ENCODE measurements at places on chromosomes 6 and 20.
A peak's percentile ranks its signal among the peaks of the same experiment; 100 is the strongest.

DNA sequence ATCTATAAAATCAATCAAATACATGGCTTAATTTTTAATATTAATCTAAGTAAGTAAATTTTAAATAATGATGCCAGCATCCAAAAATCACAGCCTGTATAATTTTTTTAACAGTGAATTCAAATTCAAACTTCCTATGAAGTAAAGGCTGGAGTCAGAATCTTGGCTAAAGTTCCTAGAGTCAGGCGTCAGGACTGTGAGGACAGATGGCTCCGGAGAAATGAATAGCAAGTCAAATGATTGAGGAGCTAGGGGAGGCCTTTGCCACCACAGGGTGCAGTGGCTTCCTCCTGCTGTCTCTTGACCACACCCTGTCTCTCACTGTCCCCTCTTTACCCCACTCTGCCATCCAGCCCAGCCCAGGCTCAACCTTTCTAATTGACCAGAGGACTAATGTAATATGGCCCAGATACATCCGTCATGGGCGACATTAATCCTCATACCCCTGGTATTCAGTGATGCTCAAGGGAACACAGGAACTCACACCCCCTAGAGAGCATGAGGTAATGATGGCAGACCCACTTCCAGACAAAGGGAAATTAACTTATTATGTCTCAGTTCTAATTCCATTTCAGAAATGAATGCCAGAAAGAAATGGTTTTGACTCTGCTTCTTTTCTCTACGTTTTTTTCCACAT, 53.4 kb downstream of the OPRM1 start:
- DNase-seq, result no peak

DNA sequence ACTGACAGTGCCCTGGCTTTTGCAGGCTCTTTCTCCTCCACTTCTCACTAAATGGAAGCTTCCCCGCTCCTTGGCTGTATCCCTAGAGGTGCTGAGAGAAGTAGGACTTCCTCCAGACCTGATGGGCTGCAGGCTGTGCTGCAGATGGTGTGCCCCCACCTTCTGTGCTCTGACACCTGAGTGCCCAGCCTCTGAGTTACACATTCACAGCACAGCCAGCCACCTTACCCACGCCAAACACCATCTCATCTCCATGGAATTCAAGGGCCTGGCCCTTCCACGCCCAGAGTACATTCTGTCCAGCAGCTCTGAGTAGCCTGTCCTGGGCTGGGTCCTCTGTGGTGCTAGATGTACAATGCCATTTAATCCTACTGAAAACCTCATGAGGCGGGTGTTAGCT, 5.3 kb downstream of the SFTA2 start:
- DNase-seq, result no peak

GRCh38 chr6:33784787-33785186, 4.1 kb downstream of the LEMD2 start:
- no peak for DNase-seq

DNA sequence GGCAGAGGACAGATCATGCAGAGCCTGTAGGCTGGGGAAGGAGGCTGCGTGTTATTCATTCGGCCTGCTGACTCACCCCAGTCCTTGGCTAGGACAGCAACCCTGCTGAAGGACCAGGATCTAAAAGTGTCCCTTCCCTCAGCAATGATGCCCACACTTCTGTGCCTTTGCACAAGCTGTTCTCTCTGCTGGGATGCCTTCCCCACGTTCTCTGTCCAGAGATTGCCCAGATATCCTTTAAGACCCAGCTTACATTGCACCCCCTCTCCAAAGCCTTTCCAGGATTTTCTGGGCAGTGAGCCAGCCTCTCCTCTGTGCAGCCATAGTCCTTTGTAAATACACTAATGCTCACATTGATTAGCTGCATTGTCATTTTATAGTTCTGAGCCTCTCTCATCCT, 99.3 kb upstream of the CHD6 start:
- DNase-seq, result no peak

GRCh38 chr6:144617191-144617590, 332.1 kb downstream of the UTRN start:
- DNase-seq, result no peak

GRCh38 chr6:167104388-167104787, 18.5 kb upstream of the CCR6 start:
- no peak for DNase-seq

DNA sequence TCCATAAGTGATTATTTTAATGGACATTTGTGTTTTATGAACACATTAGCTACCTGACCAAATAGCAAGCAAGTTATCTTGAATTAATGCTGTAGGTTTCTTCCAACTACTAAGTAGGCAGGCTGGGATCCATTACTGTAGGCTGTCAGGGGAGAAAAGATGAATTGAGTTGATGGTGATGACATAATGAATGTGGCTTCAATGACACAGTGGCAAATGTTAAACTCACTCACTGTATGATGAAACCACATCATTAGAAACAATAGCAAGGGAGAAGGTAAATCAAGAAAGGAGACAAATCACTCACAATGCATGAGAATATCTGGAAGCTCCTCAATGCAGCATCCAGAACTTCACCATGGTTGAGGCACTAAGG, 529.7 kb upstream of the CITED2 start:
- no peak for DNase-seq

- no peak for DNase-seq
Measured at GRCh38 chr6:71672876-71673275, 213.5 kb upstream of the RIMS1 start.

- DNase-seq, result no peak
Measured at GRCh38 chr20:22546344-22546743, 38.0 kb downstream of the FOXA2 start.

- no peak for DNase-seq
Measured at GRCh38 chr20:7091655-7092054, 324.2 kb downstream of the BMP2 start.

DNA sequence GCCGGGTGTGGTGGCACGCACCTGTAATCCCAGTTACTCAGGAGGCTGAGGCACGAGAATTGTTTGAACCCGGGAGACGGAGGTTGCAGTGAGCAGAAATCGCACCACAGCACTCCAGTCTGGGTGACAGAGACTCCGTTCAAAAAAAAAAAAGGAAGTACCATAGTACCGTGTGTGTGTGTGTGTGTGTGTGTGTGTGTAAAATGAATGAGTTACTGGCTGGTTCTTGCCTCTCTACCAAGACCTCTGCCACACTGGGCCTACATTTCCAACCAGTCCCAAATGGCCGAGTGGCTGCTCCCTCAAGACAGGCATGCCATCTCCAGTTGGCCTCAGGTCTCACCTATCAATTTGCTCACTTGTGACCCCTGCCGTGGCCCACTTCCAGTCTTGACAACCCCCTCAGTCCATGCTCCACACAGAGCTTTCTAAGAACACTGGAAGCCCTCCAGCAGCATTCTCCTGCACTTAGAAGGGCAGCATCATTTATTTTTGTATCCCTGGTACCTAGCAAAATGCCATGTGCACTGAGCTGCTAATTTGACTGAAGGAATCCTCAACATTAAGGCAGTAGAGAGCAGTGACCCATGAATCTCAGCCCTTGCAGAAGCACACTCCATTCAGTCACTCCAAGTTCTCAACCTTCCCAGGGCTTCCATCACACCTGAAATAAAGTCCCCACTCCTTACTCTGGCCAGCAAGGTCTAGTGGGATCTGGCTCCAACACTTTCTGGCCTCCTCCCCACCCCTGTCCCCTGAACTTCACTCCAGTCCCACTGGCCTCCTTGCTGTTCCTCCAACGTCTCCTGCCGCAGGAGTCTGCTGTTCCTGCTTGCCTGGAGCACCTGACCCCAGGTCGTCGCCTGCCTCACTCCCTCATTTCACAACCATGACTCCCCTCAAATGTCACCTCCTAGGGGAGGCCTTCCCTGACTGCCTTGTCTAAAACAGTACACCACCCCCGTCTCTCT, 29.9 kb downstream of the COX4I2 start:
- DNase-seq, result no peak

DNA sequence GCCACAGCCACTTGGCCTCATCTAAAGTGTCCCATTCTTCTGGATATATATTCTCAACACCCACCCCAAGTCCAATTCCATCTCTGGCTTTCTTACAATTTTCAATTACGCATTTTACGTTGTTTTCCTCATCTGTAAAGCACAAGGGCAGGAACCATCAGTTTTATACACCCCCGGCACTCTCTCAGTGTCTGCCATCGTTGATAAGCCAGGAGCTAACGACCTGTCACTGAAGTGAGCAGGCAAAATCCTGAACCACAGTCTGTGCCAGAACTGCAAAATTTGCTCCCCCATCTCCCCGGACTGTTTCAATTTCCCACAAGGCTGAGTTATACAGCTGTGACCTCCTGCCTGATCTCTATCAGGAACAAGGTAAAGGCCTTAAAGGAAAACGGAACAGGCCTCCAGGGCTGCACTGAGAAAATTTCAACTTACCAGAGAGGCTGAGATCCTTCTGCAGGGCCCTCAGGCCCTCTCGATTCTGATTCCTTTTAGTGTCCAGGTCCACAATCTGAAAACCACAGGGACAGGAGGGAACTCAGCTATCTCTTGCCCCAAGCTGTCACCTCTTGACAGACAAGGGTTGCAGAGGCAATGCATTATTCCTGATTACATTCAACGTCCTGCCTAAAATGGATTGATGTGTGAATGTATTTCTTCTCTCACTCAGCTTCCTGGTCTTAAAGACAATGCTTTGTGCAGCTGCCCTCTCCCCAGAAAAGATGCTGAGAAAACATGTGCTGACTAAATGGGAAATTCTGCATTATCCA, 1.8 kb downstream of the PDRG1 start:
- DNase-seq, result no peak

DNA sequence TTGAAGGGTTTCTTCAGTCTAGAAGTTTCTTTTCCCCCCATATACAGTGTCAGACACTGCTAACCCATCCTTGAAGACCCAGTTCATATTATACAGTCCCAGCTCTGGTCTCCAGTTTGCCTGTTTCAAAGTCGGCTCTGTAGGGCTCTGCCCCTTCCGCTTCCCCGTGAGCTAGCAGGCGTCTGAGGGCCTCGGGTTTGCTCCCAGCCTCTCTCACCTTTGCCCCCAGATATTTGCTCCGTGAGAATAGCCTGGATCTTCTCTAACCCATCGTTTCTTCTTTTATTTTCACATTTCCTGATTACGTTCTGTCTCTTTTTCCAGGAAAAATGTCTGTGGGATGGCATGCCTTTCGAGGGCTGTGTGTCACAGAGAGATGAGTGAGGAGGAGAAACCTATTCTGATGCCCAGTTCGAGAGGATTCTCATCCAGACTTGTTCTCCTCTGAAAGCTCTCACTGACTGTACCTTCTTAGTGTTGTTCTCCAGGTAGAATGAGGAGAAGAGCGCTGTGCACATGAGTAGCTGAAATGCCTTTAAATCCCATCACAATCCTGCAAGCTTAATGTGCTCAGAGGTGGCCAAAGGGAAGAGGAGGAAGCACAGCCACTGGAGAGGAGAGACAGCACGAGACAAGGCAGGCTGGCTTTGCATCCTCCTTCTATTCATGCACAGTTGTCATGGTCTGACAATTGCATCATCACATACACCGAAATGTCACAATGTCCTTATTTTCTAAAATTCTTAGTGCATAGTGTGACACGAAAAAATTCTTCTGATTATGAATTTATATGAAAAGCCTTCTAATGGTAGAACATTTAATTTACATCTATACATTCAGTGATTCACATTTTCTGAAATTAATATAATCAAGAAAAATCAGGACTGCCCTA, 171.1 kb downstream of the FOXA2 start:
- no peak for DNase-seq

DNA sequence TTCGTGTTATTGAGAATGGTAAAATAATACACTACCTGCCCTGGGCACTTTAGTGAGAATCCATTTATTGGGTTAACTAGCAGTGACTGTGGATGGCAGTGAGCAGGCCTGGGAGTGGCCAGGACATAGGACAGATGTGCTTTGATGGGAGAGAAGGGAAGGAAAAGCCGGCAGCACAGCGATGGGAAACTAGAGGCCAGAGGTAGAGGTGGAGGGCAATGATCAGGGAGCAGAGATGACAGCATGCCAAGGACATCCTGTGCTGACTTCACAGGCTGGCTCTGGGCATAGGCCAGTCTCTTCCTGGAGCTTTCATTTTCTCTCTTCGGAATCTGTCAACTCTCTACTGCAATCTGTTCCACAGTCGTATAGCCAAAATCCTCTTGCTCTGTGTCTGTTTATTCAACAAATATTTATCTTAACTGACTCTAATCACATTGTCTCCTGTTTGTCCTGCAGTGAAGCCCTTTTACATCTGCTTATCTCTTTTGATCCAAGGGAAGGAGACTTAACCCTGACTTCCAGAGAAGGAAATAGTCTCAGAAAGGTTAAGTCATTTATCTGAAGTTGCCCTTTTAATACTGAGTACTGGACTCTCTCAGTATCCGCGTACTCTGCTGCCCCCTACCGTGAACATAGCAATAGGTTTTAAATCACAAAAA, 18.4 kb upstream of the MMP24 start:
- peak; percentile 58 for DNase-seq

- no peak for DNase-seq
Measured at GRCh38 chr20:4413314-4414049, 308.2 kb upstream of the PRND start.

GRCh38 chr20:39878320-39878719, 810.7 kb downstream of the MAFB start:
- DNase-seq, result no peak

DNA sequence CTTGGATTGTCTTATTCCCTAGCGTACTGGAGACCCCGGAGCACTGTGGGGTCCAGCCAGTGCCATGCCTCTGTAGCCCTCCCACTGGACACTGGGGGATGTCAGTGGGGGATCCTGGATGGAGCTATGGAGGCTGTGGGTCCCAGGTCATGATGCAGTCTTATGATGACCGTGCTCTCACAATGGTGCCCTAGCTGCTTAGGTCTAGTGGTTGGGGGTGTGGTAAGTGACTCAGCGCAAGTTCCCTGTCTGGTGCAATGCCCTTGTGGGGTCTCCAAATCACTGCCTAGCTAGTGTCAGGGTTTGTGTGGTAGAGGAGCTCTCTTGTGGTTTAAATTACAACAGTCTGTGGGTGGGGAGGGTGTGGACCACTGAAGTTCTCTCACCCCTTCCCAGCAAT, 135.4 kb downstream of the CDC5L start:
- DNase-seq, result no peak

- no peak for DNase-seq
Measured at GRCh38 chr6:7119272-7119801, 11.6 kb downstream of the RREB1 start.

- DNase-seq, result no peak
Measured at GRCh38 chr6:101517632-101518031, 124.1 kb downstream of the GRIK2 start.

DNA sequence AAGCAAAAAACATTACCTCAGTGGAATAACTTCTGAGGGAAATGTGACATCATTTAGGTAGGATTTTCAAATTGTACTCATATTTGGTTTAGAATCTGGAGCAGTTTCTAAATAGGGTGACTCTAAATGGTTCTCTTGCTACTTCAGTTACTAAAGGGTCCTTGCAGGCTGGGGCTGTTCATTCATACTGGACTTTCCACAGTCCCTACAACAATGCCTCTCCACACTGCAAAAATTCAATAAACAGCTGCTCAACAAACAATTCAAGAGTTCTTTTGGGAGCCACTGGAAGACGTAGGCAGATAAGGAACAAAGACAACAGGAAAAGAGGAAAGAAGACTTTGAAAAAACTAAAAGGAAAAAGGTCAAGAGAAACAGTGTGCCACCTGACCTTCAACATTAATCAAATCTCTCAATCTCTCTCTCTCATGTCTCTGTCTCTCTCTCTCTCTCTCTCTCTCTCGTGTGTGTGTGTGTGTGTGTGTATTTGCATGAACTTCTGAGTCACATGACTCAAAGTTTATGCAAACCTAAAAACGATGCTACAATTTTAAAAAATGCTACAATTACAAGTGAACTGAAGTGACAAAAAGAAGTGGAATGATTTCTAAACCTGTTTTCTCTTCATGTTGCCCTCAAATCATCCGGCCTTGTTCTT, 14.5 kb downstream of the NOL7 start:
- no peak for DNase-seq

All from activated T-helper 1 cell treated with anti-CD3 and anti-CD28 coated beads, Interleukin-12 subunit alpha, Interleukin-12 subunit beta, Interleukin-2, Interleukin-4 antibody, amounts not matched to agents 30 ng/mL and 10 ng/mL and 1 ng/mL, durations not matched to agents 14 hours and 24 hours and 36 hours (primary cell).